ENCODE measurements at places on chromosomes 2 and 18. TPM values are rescaled to one million over a fixed set of nuclear protein-coding genes. Genes with fewer than 3 reads are reported as not detected.

ABCG8 gene
- total RNA-seq = not detected

ZBTB14 gene
- 5.6 TPM for total RNA-seq

GRCh38 chr2:239400596-239401066 lies at the start of gene HDAC4:
HDAC4 (minus strand) TSS chr2:239401020; CDS start chr2:239352699, 48,321 bp downstream.
- DNase-seq = no peak

- no peak for DNase-seq
These were observed 3.1 kb downstream of the DNAH6 start for GRCh38 chr2:84519332-84519957.

GRCh38 chr2:133642791-133643191 lies 74.5 kb upstream of the NCKAP5 start:
- no peak for DNase-seq

- DNase-seq = no peak
These were observed 59.2 kb upstream of the PEX13 start for GRCh38 chr2:60958361-60958760.

DNA sequence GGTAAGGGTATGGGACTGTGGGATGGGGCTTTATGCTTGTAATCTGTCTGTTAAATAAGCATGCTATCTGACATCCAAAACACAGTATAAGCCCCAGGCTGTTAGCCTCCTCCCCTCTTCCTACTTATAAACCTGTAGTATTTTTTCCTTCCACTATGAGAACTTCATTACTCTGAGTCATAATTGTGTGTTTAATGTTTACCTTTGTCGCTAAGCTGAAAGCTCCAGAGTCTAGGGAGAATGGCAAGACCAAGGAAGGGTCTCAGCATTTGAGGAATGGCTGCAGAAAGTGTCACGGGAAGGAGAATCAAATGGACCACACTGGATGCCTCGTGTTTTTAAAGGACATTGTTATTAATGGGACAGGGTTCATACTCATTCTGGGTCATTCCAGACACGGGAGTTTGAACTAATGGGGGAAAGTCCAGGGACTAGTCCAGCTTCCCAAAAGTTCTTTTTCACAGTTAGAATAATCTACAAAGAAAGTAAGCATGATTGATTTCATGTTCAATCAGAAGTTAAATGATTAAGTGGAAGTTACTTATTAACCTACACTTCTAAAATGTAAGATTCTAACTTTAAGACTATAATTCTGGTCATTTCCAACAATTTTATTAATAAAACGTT lies 292.2 kb downstream of the AFF3 start:
- no peak for DNase-seq

GRCh38 chr2:14773696-14774095 lies 141.2 kb downstream of the LRATD1 start:
- no peak for DNase-seq

All from heart left ventricle (tissue), 16 donors.